ENCODE measurements at places on chromosomes 5 and 9.

GRCh38 chr9:3969590-3970260 lies 330.1 kb downstream of the GLIS3 start:
- no peak for DNase-seq

DNA sequence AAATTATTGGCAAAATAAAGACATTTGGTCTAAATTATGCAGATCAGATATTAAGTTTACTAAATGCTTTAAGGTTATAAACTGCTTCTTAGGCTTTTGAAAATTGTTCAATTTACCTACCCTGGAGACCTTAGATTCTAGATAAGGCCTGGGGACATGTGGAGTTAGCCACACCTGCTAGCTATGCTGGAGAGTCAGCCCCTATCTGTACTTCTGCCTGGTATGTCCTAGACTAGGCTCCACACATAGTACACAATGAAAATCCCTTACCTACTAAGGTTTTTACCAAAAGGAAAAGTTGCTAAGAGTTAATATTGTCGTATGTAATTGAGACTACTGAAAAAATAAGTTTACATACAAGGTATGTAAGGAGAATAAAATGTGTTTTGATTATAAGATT lies 49.8 kb upstream of the DMAC1 start:
- no peak for DNase-seq

- no peak for DNase-seq
Observed at GRCh38 chr5:141084487-141084989, 9.9 kb upstream of the PCDHB2 start.

GRCh38 chr5:37931541-37931940 lies 91.7 kb upstream of the GDNF start:
- no peak for DNase-seq

GRCh38 chr5:25544652-25545249 lies 900.0 kb upstream of the CDH10 start:
- DNase-seq = no peak

- DNase-seq = no peak
Observed at GRCh38 chr5:154498591-154498990, 20.6 kb upstream of the HAND1 start.

DNA sequence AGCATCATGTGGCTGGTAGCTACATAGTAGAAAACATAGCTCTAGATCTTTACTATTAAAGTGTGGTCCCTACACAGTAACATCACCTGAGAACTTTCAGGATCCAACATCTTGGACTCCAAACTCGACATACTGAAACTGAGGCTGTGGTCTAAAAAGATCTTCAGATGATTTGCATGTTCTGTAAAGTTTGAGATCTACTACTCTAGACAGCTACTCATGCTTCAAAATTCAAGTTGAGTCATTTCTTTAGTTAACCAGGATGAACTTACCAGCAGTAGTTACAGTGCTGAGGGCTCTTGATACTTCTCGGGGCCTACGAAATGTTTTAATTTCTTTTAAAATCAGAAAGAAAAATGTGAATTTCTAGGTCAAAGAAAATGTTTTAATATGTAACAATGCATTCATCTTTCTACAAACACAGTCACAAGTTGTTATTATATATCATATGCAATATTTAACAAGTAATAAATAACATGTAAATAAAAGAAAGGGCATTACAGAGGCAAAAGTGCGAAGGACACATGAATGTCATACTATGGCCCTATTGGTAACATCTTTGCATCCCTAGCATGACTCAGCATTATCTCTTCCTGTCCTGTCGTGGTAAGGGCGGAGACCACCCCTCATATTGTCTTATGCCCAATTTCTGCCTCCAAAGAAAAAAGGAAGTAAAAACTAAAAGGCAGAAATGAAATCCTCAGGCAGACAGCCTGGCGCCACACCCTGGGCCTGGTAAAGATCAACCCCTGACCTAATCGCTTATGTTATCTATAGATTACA lies 563.9 kb upstream of the TLE4 start:
- no peak for DNase-seq

GRCh38 chr5:157563373-157563928 lies 12.1 kb downstream of the ADAM19 start:
- DNase-seq = no peak

GRCh38 chr5:60649288-60649917 lies 50.6 kb downstream of the DEPDC1B start:
- no peak for DNase-seq

GRCh38 chr9:20403346-20403745 lies 219.0 kb downstream of the MLLT3 start:
- DNase-seq = no peak

GRCh38 chr9:114112778-114113584 lies 13.9 kb upstream of the KIF12 start:
- DNase-seq = no peak

DNA sequence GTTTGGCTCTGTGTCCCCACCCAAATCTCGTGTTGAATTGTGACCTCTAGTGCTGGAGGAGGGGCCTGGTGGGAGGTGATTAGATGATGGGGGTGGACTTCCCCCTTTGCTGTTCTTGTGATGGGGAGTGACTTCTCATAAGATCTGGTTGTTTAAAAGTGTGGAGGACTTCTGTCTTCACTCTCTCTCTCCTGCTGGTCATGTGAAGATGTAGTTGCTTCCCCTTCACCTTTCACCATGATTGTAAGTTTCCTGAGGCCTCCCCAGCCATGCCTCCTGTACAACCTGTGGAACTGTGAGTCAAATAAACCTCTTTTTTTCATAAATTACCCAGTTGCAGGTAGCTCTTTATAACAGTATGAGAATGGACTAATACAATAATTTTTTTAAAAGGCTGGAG lies 10.6 kb upstream of the MYO10 start:
- DNase-seq = no peak

DNA sequence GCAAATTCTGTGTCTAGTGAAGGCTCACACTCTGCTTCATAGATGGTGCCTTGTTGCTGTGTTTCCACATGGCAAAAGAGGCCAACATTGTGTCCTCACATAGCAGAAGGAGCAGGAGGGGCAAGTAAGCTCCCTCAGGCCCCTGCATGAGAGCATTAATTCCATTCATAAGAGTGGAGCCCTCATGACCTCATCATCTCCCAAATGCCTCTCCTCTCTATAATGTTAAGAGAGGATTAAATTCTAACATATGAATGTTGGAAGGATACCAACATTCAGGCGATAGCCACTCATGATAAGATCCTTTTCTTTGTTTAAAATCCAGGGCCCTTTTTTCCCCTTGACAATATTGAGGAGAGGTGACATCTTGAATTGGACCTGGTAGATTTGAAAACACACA lies 35.2 kb upstream of the PAM start:
- DNase-seq = no peak

DNA sequence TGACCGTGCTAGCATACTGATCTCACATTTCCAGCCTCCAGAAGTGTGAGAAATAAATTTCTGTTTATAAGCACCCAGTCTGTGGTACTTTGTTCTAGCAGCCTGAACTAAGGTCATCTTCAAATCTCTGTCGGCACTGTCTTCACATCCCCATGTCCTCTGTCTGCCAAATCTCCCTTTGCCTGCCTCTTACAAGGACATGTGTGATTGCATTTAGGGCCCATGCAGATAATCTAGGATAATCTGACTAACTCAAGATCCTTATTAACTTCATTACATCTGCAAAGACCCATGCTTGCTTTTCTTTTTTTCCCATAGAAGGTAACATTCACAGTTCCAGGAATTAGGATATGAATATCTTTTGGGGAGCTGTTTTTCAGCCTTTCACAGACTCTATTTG lies 132.7 kb downstream of the AOPEP start:
- DNase-seq = no peak

DNA sequence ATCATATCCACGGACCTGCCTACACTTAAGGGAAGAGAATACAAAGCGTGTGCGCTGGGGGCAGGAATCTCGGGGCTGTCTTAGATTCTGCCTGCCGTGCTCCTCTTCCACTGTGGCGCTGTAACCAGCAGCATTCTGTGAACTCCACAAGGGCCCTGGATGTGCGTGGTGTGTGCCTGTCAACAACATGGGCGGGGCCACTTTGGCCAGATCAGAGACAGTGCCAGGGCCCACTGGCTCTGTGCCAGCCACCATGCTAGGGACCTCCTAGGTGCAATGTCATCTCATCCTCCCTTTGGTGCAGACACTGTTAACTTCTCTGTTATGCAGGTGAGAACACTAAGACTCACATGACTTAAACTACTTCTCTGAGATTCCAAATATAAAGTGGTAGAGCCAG lies 113.7 kb downstream of the COL23A1 start:
- no peak for DNase-seq

GRCh38 chr9:135016037-135016640 lies 71.3 kb upstream of the OLFM1 start:
- no peak for DNase-seq

All from stimulated activated CD4-positive, alpha-beta T cell treated with anti-CD3 and anti-CD28 coated beads, Interleukin-1b, Interleukin-23, amount 100 ng/mL, for 1 hour (primary cell).